ENCODE measurements at places on chromosomes 6 and 20. TPM values are rescaled to one million over a fixed set of nuclear protein-coding genes. Genes with fewer than 3 reads are reported as not detected.

GRCh38 chr6:44481056-44481455 is 93.5 kb downstream of the CDC5L start:
- no peak for DNase-seq
- no peak overlapping the region for H3K27ac ChIP-seq
- no peak overlapping the region for H3K4me3 ChIP-seq
- peaks cover 8% of the 10 kb centered on the region for H3K27me3 ChIP-seq
- H3K36me3 ChIP-seq, result no peaks in the 10 kb centered on the region

DNA sequence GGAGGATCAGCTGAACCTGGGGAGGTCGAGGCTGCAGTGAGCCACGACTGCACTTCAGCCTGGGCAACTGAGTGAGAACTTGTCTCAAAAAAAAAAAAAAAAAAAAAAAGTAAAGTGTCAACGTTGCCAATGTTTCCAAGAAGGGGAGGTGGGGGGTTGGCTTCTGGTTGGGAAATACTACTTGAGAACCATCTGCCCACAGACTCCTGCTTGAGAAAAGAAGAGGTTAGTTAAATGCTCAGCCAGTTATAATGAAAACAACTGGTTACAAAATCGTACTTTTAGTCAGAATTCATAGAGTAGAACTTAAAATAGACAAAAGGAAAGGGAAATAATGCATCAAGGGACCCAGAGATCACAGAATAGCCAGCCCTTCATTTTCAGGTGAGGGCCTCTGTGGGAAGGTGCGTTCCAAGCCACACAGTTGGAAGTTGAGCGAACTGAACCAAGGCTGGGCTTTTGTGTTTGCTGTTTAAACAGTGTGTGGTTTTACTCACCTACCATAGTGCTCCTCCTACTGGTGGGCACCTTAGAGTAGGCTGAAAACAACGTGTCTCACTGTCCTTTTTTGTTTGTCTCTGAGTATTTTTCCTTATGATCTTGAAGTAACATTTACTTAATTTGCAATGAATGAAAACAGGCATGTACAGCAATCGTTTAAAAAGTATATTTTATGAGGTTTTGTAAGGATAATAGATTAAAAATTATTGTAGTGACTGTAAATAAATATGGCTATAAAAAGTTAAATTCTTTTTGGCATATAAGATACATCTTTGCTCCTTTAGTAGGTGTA is 200.7 kb downstream of the BCAS1 start:
- DNase-seq, result peak; percentile 74
- H3K4me1 ChIP-seq, result peaks cover 87% of the 10 kb centered on the region
- H3K36me3 ChIP-seq, result no peaks in the 10 kb centered on the region
- no peaks in the 10 kb centered on the region for H3K27me3 ChIP-seq
- H3K4me3 ChIP-seq, result peak overlapping the region; percentile 63

FAM184A gene
- total RNA-seq, result 18.4 TPM

DNA sequence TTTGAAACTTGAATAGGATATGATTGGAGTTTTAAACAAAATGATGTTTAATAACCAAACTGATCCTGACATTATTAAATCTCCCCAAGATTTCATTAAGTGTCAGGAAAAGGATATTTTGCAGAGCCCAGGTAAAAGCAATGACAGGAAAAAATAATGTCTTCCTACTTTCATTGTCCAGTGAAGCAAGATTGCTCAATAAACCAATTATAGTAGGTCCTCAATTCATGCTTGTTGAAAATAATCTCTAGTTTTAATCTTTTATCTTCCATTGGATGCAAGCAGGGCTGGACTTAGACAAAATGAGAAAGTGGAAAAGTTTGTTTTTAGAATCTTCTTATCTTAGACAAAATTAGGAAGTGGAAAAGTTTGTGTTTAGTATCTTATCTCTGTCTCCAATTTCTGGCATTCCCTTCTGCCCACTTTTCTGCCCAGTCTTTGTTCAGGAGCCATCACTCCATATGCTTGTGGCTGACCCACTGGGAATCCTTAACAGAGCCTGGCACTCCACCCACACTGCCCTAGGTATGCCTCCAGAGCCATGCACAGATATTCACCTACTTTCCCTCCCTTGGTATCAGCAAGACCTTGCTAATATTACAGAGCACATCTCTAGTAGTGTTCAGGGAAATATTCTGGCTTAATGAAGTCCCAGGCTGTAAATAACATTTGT is 57.0 kb upstream of the CARMIL1 start:
- no peak overlapping the region for H3K27ac ChIP-seq
- peaks cover 10% of the 10 kb centered on the region for H3K27me3 ChIP-seq
- H3K4me1 ChIP-seq, result peaks cover 13% of the 10 kb centered on the region
- no peak for DNase-seq
- H3K4me3 ChIP-seq, result no peak overlapping the region
- H3K36me3 ChIP-seq, result no peaks in the 10 kb centered on the region

DNA sequence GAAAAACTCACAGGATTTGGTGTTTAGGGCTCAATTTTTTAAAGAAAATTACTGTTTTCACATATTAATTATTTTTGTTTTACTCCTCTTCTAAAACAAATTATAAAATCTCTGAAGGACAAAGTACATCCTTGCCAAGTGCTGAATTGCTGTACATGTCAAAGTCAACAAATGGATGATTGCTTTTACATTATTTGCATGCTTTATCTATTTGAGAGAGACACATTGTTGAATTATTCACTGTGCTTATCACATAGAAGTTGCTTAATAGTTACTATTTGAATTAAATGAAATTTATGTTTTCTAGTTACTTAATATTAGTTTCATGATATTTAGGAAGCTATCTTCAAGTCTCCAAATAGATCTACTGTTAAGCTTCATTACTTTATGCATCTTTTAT is 318.6 kb upstream of the PTCHD4 start:
- no peak overlapping the region for H3K4me3 ChIP-seq
- no peaks in the 10 kb centered on the region for H3K36me3 ChIP-seq
- H3K27ac ChIP-seq, result no peak overlapping the region
- H3K4me1 ChIP-seq, result no peaks in the 10 kb centered on the region
- DNase-seq, result no peak

GNAS-AS1 gene
- total RNA-seq, result 2.5 TPM

RPL10A gene
- total RNA-seq, result 2,353 TPM

GRCh38 chr6:1094306-1094705 is 217.6 kb upstream of the FOXQ1 start:
- no peaks in the 10 kb centered on the region for H3K4me1 ChIP-seq
- no peak overlapping the region for H3K4me3 ChIP-seq
- peaks cover 6% of the 10 kb centered on the region for H3K27me3 ChIP-seq

- no peak overlapping the region for H3K4me3 ChIP-seq
- H3K27ac ChIP-seq, result no peak overlapping the region
- no peaks in the 10 kb centered on the region for H3K36me3 ChIP-seq
- no peak for DNase-seq
These were observed 2.9 kb downstream of the SALL4 start for GRCh38 chr20:51799401-51799860.

HLA-DQA2 gene
- 1.2 TPM for total RNA-seq

- DNase-seq, result peak; percentile 67
- peak overlapping the region; percentile 100 for H3K27ac ChIP-seq
- H3K4me1 ChIP-seq, result peaks cover 92% of the 10 kb centered on the region
- H3K36me3 ChIP-seq, result peaks cover 16% of the 10 kb centered on the region
These were observed 10.2 kb downstream of the PTPN1 start for GRCh38 chr20:50520222-50520880.

DNA sequence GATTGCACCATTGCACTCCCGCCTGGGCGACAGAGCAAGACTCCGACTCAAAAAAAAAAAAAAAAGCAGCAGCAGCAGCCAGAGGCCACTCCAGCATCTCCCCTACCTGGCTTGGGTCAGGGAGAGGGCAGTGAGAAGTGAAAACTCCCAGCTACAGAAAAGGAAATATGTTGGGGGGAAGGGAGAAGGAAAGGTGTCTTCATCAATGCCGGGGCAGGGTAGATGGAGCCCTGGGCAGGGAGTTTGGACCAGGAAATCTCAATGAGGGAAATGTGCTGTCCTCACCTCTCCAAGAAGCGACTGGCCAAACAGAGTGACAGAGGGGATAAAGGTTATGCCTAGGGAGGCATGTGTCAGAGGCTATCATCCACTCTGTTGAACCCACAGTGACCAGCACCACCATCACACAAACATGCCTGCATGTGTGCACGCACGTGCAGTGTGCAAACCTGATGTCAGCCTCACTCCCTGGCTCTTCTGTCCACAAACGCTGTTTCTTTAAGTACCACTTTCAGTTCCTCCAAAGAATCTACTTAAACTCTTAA is 887 bp upstream of the AIF1 start:
- DNase-seq, result no peak
- no peaks in the 10 kb centered on the region for H3K27me3 ChIP-seq
- no peak overlapping the region for H3K4me3 ChIP-seq
- no peaks in the 10 kb centered on the region for H3K36me3 ChIP-seq
- H3K27ac ChIP-seq, result no peak overlapping the region

SSTR4 gene
- total RNA-seq, result not detected

- H3K36me3 ChIP-seq, result no peaks in the 10 kb centered on the region
- no peak overlapping the region for H3K4me3 ChIP-seq
- no peak overlapping the region for H3K27ac ChIP-seq
- H3K4me1 ChIP-seq, result no peaks in the 10 kb centered on the region
- no peak for DNase-seq
These were observed 208.1 kb downstream of the TINAG start for GRCh38 chr6:54516321-54516720.

DNA sequence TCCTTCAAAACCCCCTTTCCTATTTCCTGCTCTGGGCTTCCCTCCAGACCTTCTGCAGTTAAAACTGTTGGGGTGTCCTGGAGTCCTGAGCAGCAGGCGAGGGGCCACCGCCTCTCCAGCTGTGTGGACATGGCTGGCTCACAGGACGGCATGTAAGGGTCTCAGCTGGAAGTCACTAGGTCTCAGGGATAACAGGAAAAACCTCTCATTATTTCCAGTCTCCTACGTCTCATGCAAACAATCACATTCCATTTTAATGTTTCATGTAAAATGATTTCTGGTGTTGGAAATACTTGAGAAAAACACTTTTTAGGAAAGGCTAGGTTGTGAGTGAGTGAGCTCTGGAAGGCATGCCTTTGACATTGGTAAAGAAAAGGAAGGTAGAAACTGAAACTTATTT is 158.7 kb downstream of the SCML4 start:
- H3K27ac ChIP-seq, result no peak overlapping the region
- no peak for DNase-seq

VSX1 gene
- 0.12 TPM for total RNA-seq

RPN2 gene
- total RNA-seq, result 145 TPM

RPS6KA2 gene
- total RNA-seq, result 28.1 TPM

All from activated T-cell treated with anti-CD3 and anti-CD28 coated beads, Interleukin-2, amount 50 U/mL, for 72 hours (primary cell).